ENCODE measurements at places on chromosomes 7 and 10. TPM values are rescaled to one million over a fixed set of nuclear protein-coding genes. Genes with fewer than 3 reads are reported as not detected.

DNA sequence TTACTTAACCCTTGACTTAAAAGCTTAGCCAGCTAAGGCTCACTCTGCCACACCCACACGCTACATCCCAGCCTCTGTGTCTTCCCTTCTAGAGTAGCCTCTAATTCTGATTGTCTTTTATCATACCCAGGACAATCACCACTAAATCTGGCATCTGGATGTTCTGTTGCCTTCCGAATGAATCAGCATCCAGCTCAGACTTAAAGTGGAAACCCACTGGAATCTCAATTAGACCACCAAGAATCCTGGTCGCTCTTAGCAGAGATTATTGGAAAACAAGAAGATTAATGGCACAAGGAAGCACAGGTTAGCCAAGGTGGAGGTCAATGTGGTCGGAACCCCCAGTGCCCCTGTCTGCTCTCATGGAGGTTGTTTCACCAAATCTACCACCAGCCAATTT, 404.2 kb upstream of the FOXK1 start:
- H3K4me3 ChIP-seq: no peak overlapping the region
- no peak for DNase-seq

DNA sequence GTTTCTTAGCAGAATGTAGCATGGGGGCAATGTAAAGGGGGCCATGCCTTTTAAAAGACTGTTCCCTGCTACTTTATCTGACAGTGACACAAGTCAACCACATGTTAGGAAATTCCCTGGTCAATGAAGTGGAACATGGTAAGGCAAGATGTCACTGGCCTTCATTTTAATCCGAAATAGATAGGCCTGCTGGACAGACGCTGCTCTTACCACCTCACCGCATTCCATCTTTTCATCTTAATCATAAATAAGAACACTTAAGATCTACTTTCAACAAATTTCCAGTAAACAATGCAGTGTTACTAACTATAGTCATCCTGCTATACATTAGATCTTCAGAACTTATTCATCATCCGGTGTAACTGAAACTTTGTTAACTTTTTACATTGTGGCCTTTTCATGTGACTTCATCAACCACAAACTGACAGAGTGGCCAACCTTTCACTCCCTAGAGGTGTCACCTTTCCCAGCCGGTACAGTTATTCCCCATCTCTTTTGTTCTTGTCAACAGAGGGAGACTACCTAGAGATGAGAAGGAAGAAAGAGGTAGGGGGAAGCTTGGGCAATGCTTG, 15.6 kb downstream of the ASB4 start:
- no peak overlapping the region for H3K27ac ChIP-seq
- no peaks in the 10 kb centered on the region for H3K27me3 ChIP-seq
- peaks cover 15% of the 10 kb centered on the region for H3K4me1 ChIP-seq
- no peak overlapping the region for H3K4me3 ChIP-seq

DNA sequence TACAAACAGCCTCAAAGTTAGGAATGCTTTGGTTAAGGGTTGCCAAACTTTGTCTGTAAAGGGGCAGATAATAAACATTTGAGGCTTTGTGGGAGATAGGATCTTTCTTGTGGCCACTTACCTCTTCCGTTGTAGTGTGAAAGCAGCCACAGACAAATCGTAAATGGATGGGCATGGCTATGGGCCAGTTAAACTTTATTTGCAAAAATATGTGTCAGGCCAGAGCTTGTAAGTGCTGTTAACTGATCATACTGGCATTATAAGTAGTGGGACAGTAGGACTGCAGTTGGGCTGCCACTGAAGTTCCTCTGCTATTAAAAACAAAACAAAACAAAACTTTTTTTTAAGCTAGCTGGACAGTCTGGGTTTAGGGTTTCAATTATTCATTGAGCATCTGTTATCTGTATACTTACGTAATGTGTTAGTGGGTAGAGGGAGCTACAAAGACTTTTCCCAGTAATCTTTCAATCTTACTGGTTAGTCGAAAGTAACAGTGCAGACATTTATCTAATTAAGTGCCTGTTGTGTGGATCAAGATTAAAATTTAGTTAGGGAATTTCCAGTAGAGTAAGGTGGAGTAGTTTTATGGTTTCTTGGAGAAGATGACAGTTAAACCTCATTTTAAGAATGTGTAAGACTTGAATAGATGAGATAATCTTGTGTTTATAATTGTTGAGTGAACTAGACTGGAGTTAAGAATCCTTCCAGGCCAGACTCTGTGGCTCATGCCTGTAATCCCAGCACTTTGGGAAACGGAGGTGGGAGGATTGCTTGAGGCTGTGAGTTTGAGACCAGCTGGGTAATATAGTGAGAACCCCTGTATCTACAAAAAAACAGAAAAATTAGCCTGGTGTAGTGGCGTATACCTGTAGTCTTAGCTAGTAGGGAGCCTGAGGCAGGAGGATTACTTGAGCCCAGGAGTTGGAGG, 100.1 kb downstream of the BTRC start:
- H3K36me3 ChIP-seq: no peaks in the 10 kb centered on the region
- H3K4me1 ChIP-seq: no peaks in the 10 kb centered on the region
- H3K27me3 ChIP-seq: no peaks in the 10 kb centered on the region
- H3K4me3 ChIP-seq: no peak overlapping the region

LLCFC1 gene
- not detected for total RNA-seq

GRCh38 chr7:29957521-29958310, 31.9 kb downstream of the SCRN1 start:
- H3K4me3 ChIP-seq: no peak overlapping the region
- H3K27ac ChIP-seq: no peak overlapping the region
- peaks cover 13% of the 10 kb centered on the region for H3K36me3 ChIP-seq
- no peaks in the 10 kb centered on the region for H3K27me3 ChIP-seq

EN2 gene
- not detected for total RNA-seq

CACUL1 gene
- 14.8 TPM for total RNA-seq

CHAT gene
- not detected for total RNA-seq

DNA sequence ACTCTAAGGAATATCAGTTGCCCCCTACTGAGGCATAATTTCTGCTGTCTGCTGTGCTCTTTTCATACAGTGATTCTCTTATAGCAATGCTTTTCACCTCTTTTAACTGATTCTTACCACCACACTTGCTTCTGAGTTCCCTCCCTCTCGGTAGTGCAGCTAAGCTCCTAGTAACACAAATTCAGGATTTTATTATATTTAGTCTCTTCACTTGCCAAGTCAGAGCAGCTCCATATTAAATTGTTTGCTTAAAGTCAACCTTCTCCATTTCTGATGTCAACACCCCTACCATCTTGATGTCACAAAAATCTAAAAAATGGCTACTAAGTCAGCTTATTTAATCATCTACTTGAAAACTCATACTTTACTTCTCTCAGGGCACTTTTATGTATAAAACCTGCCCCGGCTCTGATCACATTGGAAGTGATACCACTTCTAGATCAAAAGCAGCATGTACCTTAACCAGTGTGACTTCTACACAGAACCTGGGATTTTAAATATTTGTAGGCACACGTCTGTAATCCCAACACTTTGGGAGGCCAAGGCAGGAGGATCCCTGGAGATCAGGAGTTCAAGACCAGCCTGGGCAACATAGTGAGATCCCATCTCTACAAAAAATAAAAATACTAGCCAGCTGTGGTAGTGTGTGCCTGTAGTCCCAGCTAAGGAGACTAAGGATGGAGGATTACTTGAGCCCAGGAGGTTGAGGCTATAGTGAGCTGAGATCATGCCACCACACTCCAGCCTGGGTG, 55.3 kb downstream of the GDI2 start:
- H3K4me1 ChIP-seq: no peaks in the 10 kb centered on the region
- no peak for DNase-seq
- no peaks in the 10 kb centered on the region for H3K27me3 ChIP-seq
- H3K36me3 ChIP-seq: peaks cover 60% of the 10 kb centered on the region
- H3K4me3 ChIP-seq: no peak overlapping the region
- H3K27ac ChIP-seq: no peak overlapping the region

ACTR3C gene
- total RNA-seq: not detected

GRCh38 chr10:131790021-131790420, 110.8 kb upstream of the PPP2R2D start:
- H3K36me3 ChIP-seq: no peaks in the 10 kb centered on the region
- no peak overlapping the region for H3K4me3 ChIP-seq
- no peak overlapping the region for H3K27ac ChIP-seq
- no peaks in the 10 kb centered on the region for H3K27me3 ChIP-seq
- no peak for DNase-seq

SH2B2 gene
- total RNA-seq: 7.1 TPM

- no peak overlapping the region for H3K27ac ChIP-seq
- H3K27me3 ChIP-seq: peaks cover 78% of the 10 kb centered on the region
- no peak overlapping the region for H3K4me3 ChIP-seq
- H3K36me3 ChIP-seq: no peaks in the 10 kb centered on the region
- DNase-seq: no peak
- H3K4me1 ChIP-seq: no peaks in the 10 kb centered on the region
These were observed 2.3 kb downstream of the UNCX start for GRCh38 chr7:1234881-1235500.

CACNB2 gene
- 0.32 TPM for total RNA-seq

DNA sequence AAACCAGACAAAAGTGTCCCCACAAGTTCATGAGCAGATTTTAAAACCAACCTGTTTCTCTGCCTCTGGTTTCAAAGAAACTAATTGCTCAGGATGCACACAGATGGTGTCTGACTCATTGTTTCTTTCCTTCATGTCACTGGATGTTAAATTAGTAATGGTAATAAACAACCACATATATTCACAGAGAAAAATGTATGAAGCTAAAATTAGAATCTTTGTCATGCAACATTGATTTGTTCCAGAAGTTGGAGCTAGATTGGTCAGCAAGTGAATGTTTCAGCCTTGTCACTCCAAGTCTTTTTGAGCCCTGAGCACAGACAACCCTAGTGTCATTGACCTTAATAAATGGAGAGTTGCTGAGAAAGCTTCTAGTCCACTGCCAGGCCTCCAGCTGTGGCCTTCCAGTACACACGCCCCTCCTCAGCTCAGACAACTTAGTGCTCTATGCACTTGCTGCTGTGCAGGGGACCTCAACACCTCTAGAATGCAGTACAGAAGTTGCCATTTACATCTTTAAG, 175.9 kb downstream of the CCDC71L start:
- peak overlapping the region; percentile 71 for H3K27ac ChIP-seq
- no peaks in the 10 kb centered on the region for H3K27me3 ChIP-seq
- H3K36me3 ChIP-seq: no peaks in the 10 kb centered on the region
- peaks cover 43% of the 10 kb centered on the region for H3K4me1 ChIP-seq

DNA sequence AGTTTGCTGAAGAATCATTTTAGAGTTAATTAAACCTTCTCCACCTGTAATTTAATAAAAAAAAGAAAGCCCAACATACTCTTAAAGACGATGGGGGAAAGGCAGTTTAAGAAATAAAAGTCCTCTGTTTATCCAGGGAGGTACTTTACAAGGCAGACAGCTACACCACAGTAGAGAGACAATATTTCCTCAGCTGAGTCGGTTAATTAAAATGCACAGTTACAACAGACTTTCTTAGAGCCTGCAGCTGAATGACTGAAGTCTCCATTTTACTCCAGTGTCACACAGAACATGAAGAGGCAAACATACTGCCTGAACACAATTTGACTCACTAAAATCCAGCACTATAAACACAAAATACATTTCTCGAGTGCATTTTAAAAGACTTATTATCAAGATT, 15.1 kb downstream of the LRRTM3 start:
- no peak overlapping the region for H3K27ac ChIP-seq
- H3K4me3 ChIP-seq: no peak overlapping the region
- no peaks in the 10 kb centered on the region for H3K36me3 ChIP-seq
- no peaks in the 10 kb centered on the region for H3K4me1 ChIP-seq

GRCh38 chr7:23208316-23208715, 26.5 kb downstream of the NUP42 start:
- DNase-seq: no peak
- no peaks in the 10 kb centered on the region for H3K36me3 ChIP-seq
- no peaks in the 10 kb centered on the region for H3K27me3 ChIP-seq

DNA sequence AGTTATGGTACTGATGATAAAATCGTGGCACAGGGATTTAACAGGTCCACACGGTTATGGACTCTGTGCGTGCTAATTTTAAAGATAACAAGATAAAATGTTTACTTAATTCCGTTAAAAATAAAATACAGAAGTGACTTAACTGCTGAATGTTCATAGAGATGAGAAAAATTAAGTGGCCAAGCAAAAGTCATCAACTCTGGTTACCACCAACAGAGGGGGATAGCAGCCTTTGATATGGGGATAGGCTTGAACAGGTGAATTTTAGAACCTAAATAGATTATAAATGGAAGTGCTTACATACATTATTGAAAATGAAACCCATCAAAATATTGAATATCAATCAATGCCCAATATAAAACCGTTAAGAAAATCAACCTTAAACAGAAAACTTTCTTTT, 245.0 kb downstream of the WDR37 start:
- no peak for DNase-seq
- H3K27me3 ChIP-seq: no peaks in the 10 kb centered on the region
- H3K4me3 ChIP-seq: no peak overlapping the region
- no peaks in the 10 kb centered on the region for H3K36me3 ChIP-seq

GRCh38 chr7:44099669-44100068, 4.5 kb upstream of the AEBP1 start:
- peak overlapping the region; percentile 86 for H3K27ac ChIP-seq
- H3K27me3 ChIP-seq: no peaks in the 10 kb centered on the region
- no peak for DNase-seq
- no peaks in the 10 kb centered on the region for H3K36me3 ChIP-seq
- no peak overlapping the region for H3K4me3 ChIP-seq
- H3K4me1 ChIP-seq: peaks cover 15% of the 10 kb centered on the region

- H3K4me3 ChIP-seq: no peak overlapping the region
- peaks cover 7% of the 10 kb centered on the region for H3K27me3 ChIP-seq
- no peak overlapping the region for H3K27ac ChIP-seq
These were observed 86.5 kb upstream of the GPR26 start for GRCh38 chr10:123579675-123580074.

EPHA1 gene
- total RNA-seq: not detected

DENND2A gene
- 2.4 TPM for total RNA-seq

PTPN20 gene
- total RNA-seq: 0.22 TPM

DNA sequence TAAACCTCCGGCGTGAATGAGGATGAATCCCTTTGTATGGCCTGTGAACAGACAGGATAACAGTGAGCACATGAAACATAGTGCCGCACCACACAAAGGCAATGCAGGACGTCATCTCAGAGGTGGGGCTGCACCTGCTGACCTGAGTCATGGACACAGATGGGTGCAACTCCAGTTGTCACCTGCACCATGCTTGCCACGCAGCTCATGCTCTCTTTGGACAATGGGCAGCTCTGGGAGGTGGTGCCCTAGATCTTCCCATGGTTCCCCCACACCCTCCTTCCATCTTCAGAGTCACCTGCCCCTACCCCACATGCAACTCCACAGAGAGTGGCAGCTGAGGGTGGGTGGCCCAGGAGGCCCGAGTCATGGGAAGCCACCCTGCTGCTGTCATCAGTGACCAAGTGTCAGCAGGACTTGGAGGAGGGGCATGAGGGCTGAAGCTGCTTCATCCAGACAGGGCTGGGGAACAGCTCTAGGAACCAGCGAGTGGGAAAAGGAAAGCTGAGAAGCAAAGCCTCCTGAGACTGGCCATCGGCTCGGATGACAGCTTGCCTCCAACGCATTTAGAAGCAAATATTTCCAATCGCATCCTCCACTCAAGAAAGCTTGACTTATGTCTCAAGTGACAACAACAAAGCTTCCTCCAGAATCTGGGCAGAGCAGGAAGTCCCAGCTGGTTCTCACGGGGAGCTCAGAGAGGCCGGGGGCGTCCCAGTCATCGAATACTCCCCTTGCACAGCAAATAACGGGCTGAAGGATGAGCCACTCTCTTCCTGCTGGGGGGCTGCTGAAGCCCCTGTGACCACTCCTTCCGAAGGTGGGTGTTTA, 27.1 kb downstream of the VIPR2 start:
- no peak overlapping the region for H3K27ac ChIP-seq
- H3K4me3 ChIP-seq: no peak overlapping the region
- H3K4me1 ChIP-seq: no peaks in the 10 kb centered on the region

GRCh38 chr10:75431180-75432111, at the start of gene LRMDA:
LRMDA (plus strand) TSS chr10:75431624.
- peak within 1 kb of the TSS; percentile 66 for H3K4me3 ChIP-seq
- H3K36me3 ChIP-seq: no peaks in the 10 kb centered on the region
- H3K4me1 ChIP-seq: no peaks in the 10 kb centered on the region

Data from GM23248 (cell line).